A673 (cell line): ENCODE measurements at places on chromosomes 6 and 20.

DNA sequence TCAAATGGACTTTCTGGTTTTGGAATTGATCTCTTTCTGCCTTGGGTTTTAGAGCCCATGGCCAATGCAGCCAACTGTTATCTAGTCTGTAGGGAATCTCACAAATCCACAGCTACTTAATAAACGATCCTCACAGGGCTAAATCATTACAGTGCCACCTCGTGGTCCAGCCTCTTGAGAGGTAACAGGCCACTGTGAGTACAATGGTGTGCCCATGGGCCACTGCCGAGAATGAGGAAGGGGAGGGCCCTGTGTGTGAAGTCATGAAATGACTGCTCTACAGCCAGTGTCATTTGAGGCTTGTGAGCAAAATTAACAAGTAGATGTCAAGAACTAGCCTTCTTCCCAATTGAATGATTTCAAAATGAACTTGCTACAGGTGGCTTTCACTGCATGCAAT is 54.3 kb upstream of the GMPR start:
- DNase-seq = peak; percentile 56
- H3K27ac ChIP-seq = no peak overlapping the region
- no peaks in the 10 kb centered on the region for H3K36me3 ChIP-seq
- H3K4me1 ChIP-seq = no peaks in the 10 kb centered on the region

DNA sequence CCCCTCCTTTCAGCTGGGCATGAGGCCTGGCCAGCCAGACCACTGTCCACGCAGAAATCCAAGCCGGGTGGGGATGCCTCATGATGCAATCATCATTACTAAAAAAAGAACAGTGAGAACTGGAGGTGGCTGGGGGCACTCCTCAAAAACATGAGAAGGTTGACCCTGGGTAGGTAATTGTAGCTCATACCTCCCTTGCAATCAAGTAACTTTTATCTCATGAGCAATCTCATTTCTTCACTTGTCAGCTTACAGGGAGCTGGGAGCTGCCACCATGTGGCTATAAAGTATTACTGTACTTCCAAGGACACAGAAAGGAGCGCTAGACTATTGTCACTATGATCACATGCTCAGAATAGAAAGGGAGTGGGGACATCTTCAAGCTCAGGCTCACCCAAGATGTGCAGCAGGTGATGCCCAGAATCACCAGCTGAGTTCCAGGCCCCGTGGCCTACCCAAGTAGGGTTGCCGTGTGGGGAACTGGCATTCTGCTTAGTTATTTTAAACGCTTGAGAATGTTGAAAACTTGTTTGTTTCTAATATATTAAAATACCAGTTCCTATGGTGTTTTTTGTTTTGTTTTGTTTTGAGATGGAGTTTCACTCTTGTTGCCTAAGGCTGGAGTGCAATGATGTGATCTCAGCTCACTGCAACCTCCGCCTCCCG is 3.0 kb upstream of the CDH26 start:
- no peaks in the 10 kb centered on the region for H3K4me1 ChIP-seq
- no peak overlapping the region for H3K27ac ChIP-seq
- peak; percentile 63 for DNase-seq
- H3K4me3 ChIP-seq = no peak overlapping the region
- no peaks in the 10 kb centered on the region for H3K27me3 ChIP-seq

DNA sequence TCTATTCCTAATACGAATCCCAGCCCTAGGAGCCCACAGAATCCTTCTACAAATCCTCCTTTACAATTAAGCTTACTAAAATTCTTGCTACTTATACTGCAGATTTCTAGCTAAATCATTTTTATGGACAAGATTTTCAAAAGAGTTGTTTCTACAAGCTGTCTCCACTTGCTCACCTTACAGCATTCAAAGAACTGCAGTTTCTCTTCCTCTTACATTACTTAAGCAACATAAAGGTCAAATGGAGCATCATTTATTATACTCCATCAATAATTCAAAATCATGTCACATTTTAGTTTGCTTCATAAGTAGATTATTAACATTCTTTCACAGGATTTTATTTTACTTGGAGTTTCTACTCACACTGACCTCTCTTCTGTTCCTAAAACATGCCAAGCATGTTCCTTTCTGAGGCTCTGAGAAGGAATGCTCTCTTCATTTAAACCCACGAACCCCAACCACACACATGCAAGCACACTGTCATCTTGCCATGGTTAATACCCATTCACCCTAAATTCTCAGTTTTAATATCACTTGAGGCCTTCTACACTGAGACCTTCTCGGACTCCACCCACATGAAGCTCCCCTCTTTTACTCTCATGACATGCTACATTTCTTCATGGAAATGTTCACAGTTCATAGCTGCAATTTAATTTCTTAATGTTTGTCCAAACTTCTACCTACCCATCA is 388.2 kb downstream of the TBC1D32 start:
- no peak for DNase-seq
- no peaks in the 10 kb centered on the region for H3K36me3 ChIP-seq
- H3K4me1 ChIP-seq = no peaks in the 10 kb centered on the region
- no peak overlapping the region for H3K4me3 ChIP-seq
- no peak overlapping the region for H3K27ac ChIP-seq

DNA sequence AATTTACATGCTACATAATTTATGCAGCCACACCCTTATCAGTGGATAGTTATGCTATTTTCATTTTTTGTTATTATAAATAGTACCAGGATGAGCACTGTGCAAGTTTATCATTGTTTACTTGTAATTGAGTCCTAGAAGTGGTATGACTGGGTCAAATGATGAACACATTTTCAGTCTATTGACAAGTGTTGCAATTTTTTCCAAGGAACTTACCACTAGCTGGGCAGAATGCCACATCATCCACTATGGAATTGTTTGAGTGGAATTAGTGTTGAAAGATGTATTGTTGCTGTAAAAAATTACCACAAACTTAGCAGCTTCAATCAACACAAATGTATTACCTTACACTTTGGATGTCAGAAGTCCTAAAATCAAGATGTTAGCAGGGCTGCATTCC is 38.1 kb upstream of the OPN5 start:
- no peaks in the 10 kb centered on the region for H3K27me3 ChIP-seq
- H3K27ac ChIP-seq = no peak overlapping the region
- H3K36me3 ChIP-seq = no peaks in the 10 kb centered on the region

DNA sequence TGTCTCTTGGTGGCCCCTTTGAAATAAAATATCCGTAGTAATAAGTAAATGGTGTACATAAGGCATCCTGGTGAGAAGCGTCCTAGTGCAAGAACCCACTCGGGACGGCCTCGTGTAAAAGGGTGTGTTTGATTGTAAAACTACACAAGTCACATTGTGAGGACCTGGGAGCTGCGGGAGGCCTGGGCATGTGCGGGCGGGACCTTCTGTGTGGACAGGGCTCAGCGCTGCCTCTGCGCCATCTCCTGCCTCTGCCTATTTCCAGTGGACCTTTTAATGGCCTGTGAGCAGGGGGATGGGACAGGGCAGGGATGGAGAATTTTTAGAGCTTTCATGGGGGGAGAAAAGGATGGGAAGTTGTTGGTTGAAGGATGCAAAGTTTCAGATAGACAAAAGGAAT is 25.3 kb upstream of the KIF25 start:
- H3K36me3 ChIP-seq = peaks cover 18% of the 10 kb centered on the region
- H3K4me3 ChIP-seq = no peak overlapping the region
- H3K4me1 ChIP-seq = no peaks in the 10 kb centered on the region
- no peaks in the 10 kb centered on the region for H3K27me3 ChIP-seq
- no peak overlapping the region for H3K27ac ChIP-seq
- no peak for DNase-seq

- no peak overlapping the region for H3K4me3 ChIP-seq
- no peak overlapping the region for H3K27ac ChIP-seq
- no peak for DNase-seq
- no peaks in the 10 kb centered on the region for H3K4me1 ChIP-seq
- H3K27me3 ChIP-seq = no peaks in the 10 kb centered on the region
Observed at GRCh38 chr6:143127941-143128680, 67.4 kb downstream of the AIG1 start.

DNA sequence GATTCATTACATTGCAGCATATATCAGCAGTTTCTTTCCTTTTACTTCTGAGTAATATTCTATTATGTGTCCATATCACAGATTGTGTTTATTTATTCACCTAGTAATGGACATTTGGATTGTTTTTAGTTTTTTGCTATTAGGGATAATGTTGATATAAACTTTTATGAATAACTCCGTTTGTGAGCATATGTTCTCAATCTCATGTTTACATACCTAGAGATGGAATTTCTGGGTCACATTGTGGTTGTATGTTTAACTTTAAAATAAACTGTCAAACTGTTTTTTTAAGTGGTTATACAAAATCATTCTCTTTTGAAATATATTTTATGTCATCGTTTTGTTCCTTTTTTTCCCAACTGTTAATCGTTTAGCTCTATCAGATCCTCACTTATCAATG is 311.6 kb downstream of the MMUT start:
- no peak overlapping the region for H3K4me3 ChIP-seq
- no peaks in the 10 kb centered on the region for H3K4me1 ChIP-seq
- no peaks in the 10 kb centered on the region for H3K36me3 ChIP-seq
- no peak overlapping the region for H3K27ac ChIP-seq

GRCh38 chr20:47024461-47024937 is 129.9 kb downstream of the EYA2 start:
- peaks cover 54% of the 10 kb centered on the region for H3K27me3 ChIP-seq
- H3K27ac ChIP-seq = no peak overlapping the region
- H3K4me1 ChIP-seq = no peaks in the 10 kb centered on the region
- no peak overlapping the region for H3K4me3 ChIP-seq
- no peak for DNase-seq
- no peaks in the 10 kb centered on the region for H3K36me3 ChIP-seq

- no peak overlapping the region for H3K27ac ChIP-seq
- peak overlapping the region; percentile 36 for H3K4me3 ChIP-seq
- H3K27me3 ChIP-seq = peaks cover 20% of the 10 kb centered on the region
- no peaks in the 10 kb centered on the region for H3K36me3 ChIP-seq
- DNase-seq = peak; percentile 39
- no peaks in the 10 kb centered on the region for H3K4me1 ChIP-seq
Observed at GRCh38 chr6:117919775-117920729, 13.0 kb downstream of the SLC35F1 start.

GRCh38 chr6:35493307-35493983 is 3.4 kb downstream of the TEAD3 start:
- H3K4me3 ChIP-seq = no peak overlapping the region
- no peak overlapping the region for H3K27ac ChIP-seq
- DNase-seq = no peak
- H3K4me1 ChIP-seq = peaks cover 64% of the 10 kb centered on the region

- H3K4me1 ChIP-seq = no peaks in the 10 kb centered on the region
- no peak overlapping the region for H3K27ac ChIP-seq
- no peaks in the 10 kb centered on the region for H3K36me3 ChIP-seq
- DNase-seq = no peak
- H3K27me3 ChIP-seq = no peaks in the 10 kb centered on the region
Observed at GRCh38 chr6:107069631-107070548, 41.9 kb downstream of the MTRES1 start.

DNA sequence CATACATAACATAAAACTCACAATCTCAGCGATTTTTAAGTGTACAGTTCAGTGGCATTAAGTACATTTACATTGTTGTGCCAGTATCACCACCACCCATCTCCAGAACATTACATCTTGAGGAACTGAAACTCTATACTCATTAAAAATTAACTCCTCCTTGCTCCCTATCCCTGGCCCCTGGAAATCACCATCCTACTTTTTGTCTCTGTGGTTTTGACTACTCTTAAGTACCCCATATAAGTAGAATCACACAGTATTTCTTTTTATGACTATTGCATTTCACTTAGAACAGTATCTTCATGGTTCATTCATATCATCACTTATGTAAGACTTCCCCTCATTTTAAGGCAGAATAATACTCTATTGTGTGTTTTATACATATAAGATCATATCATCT is 1108.1 kb downstream of the GRIK2 start:
- no peak overlapping the region for H3K4me3 ChIP-seq
- H3K4me1 ChIP-seq = no peaks in the 10 kb centered on the region
- no peak for DNase-seq
- H3K36me3 ChIP-seq = no peaks in the 10 kb centered on the region
- H3K27me3 ChIP-seq = no peaks in the 10 kb centered on the region

- no peaks in the 10 kb centered on the region for H3K36me3 ChIP-seq
- no peak overlapping the region for H3K4me3 ChIP-seq
- no peak overlapping the region for H3K27ac ChIP-seq
- no peaks in the 10 kb centered on the region for H3K27me3 ChIP-seq
- H3K4me1 ChIP-seq = no peaks in the 10 kb centered on the region
- DNase-seq = no peak
Observed at GRCh38 chr6:43840490-43841218, 70.6 kb downstream of the VEGFA start.

DNA sequence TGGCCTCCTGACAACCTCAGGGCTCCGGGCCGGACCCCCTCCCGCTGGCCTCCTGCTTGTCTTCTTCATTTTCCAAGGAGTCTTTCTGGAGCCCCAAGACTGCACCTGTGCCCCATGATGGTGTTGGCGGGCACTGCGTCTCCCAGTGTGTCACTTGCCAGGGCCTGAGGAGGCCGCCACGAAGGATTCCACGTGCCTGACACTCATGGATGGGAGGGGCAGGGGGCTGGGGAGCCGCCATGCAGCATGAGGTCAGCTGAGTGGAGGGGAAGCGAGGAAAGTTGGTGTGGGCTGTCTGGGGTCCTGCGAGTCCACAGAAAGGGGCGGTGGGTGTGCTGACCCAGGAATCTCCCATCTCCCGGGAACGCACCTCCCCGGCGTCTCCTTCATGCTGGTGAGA is 165.7 kb downstream of the SMOC2 start:
- no peaks in the 10 kb centered on the region for H3K4me1 ChIP-seq
- no peak overlapping the region for H3K4me3 ChIP-seq
- H3K36me3 ChIP-seq = no peaks in the 10 kb centered on the region
- H3K27ac ChIP-seq = no peak overlapping the region
- H3K27me3 ChIP-seq = no peaks in the 10 kb centered on the region

- H3K27ac ChIP-seq = peak overlapping the region; percentile 88
- no peak overlapping the region for H3K4me3 ChIP-seq
- H3K27me3 ChIP-seq = no peaks in the 10 kb centered on the region
Observed at GRCh38 chr6:35015996-35016395, 125.1 kb downstream of the TCP11 start.

DNA sequence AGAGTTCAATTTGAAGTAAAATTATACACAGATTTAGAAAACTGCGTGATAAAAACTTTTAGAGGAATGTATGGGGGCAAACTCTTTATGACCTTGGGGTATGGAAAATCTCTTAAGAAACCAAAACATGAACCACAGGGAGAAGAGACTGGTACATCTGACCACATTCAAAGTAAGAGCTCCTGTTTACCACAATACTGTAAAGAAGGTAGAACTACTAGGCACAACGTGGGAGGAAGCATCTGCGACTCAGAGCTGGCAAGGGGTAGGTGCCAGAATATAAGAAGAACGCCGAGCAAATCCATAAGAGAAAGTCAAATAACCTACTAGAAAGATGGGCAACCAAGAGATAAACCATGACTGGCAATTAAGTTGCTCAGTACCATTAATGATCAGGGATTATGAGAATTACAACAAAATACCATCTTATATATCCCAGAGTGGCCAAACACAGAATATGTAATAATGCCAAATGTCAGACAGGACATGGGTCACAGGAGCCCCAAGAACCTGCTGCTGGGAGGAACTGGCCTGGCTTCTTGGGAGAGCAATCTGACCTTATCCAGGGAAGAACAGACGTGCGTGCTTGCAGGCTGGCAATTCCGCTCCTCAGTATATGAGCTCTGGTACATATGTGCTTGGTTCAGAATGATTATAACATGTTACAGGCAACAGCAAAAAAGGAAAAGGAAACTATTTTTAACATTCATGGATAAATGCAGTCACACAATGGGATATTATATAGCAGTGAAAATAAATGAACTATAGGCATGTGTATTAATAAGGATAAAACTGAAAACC is 50.2 kb downstream of the INSM1 start:
- H3K4me3 ChIP-seq = no peak overlapping the region
- H3K27ac ChIP-seq = no peak overlapping the region
- no peaks in the 10 kb centered on the region for H3K27me3 ChIP-seq
- no peaks in the 10 kb centered on the region for H3K36me3 ChIP-seq
